ENCODE measurements at places on chromosomes 16 and 17. TPM values are rescaled to one million over a fixed set of nuclear protein-coding genes. Genes with fewer than 3 reads are reported as not detected.

DNA sequence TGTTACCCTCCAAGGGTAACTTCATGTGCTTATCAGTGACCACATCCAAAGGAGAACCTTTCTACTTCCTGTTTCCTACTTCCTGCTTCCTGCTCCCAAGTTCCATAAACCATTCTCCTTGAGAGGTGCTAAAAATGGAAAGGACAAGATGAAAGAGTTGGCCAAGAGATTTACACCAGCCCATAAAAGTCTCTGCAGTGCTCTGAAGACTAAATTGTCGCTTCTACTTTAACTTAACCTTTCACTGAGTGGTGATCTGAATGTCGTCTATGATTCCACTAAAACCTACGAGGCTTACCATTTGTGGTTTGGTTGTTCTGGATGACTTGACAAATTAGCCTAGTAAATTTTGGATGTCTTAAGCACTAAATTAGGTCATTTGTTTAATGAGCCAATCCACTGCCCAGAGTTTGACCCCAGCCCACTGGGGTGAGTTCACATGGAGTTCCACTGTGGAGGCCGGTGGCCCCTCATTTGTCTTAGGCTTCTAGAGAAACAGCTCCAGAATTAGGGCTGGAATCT, 333.1 kb downstream of the FOXL1 start:
- DNase-seq = no peak

DNA sequence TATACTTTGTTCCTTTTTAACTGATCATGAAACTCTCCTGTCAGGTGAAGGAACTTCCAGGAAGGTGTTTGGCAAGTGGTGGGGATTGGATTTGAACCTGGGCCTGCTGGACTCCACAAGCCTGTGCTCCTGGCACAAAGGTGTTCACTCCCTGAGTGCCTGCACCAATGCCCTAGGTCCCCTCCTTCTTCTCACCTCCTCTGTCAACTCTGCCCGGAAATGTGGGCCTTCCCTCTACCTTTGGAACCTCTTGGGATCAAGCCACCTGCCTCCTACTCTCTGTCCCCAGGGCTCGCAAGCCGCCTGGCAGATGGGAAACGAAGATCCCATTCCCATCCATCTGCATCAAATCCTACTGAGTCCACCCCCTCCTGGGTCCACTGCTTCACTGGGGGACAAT, 40.0 kb downstream of the RTN4RL1 start:
- no peak for DNase-seq

Gene DBNDD1
- polyA plus RNA-seq = 0.94 TPM

DNA sequence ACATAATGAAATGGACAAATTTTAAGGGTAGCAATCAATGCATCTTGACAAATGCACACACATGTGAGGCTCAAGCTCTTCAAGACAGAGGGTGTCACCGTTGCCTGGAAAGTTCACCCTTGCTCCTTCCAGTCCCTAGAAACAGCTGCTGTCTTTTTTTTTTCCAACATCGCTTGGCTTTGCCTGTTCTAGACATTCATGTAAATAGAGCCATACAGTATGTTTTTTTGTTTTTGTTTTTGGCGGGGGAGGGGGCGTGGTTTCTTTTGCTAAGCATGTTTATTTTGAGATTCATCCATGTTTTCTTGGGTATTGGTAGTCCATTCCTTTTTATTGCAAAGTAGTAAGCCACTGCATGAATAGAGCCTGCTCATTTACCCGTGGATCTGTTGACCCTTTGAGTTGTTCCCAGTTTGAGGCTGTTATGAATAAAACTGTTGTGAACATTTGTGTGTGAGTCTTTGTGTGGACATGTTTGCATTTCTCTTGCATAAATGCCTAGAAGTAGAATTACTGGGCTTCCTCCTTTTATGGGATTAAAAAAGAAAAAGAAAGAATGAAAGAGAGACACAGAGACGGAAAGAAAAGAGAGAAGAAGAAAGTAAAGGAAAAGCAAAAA, 78.4 kb downstream of the NT5M start:
- DNase-seq = no peak

DNA sequence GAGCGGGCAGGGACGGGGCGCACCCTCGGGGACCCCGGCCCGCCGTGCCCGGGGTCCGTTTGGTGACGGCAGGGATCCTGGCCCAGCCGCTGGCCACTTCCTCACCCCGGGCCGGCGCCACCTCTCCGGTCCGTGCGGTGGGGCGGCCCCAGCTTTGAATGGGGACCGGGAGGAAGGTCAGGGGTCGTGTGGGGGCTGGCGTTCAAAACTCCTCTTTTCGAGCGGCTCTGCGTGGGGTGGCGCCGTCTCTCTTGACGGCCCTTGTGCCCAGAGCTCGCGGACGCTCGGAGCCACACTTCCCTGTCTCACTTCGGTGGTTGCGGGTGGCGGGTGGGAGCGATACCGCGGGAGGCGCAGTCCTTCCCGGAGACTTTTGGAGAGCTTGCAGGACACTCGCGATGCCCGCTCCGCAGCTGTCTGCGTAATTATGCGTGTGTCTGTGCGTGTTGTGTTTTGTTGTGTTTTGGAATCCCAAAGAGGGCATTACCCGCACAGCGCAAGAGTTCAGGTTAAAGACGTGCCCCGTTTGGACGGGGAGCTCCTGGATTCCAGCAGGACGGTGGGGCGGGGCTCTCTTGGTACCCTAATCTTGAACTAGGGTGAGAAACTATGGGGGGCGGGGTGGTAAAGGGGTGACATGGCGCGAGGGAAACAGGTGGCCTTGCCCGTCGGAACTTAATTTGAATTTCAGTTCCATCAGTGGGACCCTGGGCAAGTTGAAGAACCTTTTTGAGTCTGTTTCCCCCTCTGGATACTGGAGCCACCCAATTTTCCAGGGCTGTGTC, 637 bp downstream of the PLCG2 start:
- peak; percentile 13 for DNase-seq

DNA sequence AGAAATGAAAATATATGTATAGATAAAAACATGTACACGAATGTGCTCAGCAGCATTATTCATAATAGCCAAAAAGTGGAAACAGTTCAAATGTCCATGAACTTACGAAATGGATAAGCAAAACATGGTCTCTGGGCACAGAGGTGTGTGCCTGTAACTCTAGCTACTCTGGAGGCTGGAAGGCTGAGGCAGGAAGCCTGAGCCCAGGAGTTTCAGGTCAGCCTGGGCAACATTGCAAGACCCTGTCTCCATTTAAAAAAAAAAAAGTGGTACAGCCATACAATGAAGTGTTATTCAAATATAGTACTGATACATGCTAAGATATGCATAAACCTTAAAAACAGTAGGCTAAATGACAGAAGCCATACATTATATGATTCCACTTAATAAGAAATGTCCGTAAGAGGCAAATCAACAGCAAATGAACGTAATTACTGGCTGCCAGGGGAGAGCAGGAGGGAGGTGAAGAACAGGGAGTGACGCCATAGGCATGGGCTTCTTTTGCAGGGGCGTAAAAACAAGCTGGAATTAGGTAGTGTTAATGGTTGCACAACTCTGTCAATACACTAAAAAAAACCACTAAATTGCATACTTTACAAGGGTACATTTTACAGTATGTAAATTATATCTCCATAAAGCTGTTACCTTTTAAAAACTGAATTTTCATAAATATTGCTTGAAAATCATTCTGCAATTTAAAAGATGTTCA, 87.2 kb upstream of the PLEKHM1 start:
- DNase-seq = no peak

Gene MRPL45
- 25.7 TPM for polyA plus RNA-seq

DNA sequence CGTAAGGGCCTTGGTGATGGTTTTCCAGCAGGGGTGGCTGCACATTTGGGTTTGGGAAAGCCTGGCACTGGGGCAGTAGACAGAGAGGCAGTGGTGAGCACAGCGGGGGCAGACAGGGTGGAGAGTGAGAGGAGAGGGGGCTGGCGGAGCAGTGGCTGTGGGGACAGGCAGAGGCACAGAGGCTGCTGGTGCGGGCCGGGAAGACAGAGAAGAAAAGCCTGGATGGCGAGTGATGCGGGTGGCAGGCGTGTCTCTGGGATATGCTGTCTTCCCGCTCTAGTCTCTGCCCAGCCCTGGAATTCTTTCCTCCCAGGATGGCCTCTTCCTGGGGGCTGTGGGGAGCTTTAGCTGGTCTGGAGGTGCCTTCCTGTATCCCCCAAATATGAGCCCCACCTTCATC, 16.9 kb downstream of the ITGAD start:
- no peak for DNase-seq

- no peak for DNase-seq
These were observed 12.5 kb upstream of the MAF start for GRCh38 chr16:79613009-79613408.

GRCh38 chr17:51853857-51854256, 304.7 kb downstream of the CA10 start:
- no peak for DNase-seq
